NCI-H1092 treated with DMSO at 0.1 percent for 48 hours (cell line): ENCODE measurements at places on chromosomes 2 and 18.

GRCh38 chr2:11835403-11835802, 89.0 kb downstream of the LPIN1 start:
- DNase-seq = no peak

- no peak for DNase-seq
Observed at GRCh38 chr2:156883804-156884203, 373.7 kb upstream of the GALNT5 start.

DNA sequence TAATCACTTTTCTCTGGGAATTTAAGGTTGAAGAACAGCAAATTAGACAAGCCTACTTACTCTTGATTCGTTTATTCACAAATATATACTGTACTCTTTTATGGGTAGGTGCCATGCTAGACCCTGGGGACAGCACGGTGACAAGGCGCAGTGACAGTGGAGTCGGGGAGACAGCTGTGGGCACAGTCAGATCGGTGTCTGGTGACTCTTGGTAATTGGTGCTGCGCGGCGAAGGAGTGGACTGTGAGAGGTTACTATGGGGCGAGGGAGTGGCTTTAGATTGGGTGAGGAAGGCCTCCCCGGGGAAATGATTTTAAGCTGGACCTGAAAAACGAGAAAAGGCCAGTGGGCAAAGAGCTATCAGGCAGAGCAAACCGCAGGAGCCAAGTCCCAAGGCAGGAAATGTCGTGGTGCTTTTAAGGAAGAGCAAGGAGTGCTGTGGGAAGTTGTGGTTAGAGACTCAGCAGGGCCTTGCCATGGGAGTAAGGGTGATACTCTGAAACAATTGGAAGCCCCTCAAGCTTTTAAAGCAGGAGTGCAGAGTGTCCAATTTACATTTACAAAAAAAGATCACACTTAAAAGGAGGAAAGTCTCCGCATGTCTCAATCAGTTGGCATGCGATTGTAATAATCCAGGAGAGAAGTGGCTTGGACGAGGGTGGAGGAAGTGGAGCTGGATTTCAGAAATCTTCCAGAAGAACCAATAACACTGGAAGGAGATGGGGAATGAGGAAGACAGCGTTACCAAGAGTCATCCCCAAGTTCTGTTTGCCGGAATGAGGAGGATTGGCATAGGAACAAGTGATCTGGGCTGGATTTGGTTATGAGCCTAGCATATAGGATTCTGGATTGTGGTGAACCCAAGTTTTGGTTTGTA, 36.1 kb upstream of the TXNDC2 start:
- DNase-seq = no peak

GRCh38 chr2:54303631-54304030, 47.6 kb upstream of the TSPYL6 start:
- DNase-seq = no peak

- DNase-seq = no peak
Observed at GRCh38 chr2:52079602-52080001, 1047.7 kb upstream of the NRXN1 start.
